ENCODE measurements at places on chromosomes 1 and 21.
A peak's percentile ranks its signal among the peaks of the same experiment; 100 is the strongest.

DNA sequence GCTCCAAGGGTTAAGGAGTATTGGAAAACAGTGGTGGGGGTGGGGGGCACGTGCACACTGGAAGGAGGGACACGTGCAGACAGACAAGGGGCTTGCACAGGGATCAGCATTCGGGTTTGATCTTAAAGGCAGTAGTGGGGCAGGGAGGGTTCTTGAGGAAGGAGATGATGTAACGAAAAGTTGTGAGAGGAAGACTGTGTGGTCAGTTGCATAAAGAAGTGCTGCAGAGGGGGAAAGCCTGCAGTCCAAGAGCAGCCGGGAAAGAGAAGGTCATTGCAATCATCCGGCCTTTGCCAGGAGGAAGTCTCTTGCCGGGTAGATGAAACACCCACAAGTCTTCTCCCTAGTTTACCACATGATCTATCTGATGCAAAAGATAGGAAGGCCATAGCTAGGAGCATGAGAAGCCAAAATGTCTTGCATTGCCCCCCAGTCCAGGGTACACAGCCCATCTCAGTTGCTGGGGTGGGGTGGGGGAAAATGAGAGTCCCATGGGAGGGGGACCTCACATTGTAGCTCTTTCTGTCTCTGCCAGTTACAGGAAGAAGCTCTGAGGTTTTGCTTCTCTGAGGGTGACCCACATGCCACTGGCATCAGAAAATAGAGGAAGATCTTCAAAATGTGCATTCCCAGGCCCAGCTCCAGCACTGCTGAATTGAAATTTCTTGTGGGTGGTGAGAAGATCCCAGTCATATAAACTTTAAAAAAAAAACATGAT, 202.5 kb upstream of the RAB4A start:
- DNase-seq, result no peak

DNA sequence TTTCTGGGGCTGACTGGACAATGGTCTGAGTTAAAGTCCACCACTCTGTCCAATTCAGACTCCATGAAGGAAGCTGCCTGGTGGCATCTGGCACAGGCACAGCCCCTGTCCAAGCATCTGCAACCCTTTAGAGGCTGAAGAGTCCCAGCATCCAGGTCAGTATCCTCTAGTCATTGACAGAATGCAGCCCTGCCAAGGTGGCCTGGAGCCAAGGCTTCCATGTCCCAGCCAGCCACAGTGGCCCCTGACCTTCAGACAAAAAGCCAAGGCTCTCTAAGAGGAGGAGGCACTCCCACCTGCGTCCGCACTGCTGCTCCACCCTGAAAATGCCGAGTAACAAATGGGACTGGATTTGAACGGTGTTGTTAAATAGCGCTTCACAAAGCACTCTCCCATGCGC, 49.4 kb downstream of the KCNN3 start:
- no peak for DNase-seq

DNA sequence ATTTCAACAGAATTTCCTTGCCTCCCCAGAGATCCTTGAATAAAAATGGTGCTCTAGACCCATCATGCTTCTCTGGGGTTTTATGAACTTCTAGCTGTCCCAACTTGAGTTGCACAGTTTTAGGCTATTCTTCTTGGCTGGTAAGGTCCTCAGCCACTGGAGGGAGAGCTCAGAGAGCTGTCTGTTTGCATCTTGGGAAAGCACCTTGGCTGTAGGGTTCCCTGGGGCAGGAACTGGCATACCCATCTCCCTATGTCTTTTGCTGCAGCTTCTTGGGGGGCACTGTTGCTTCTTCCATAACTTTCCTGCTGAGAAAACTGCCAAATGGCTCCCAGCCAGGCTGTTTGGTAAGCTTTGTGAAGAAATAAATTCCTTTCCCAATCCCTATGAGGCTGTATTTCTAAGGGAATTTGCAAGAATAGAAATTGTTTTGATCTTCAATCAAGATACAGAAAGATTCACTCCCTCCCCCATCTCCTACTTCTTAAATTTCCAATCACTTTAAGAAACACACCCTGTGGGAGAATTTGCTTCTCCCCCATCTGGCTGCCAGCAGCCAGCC, 8.2 kb upstream of the FMOD start:
- no peak for DNase-seq

- no peak for DNase-seq
Observed at GRCh38 chr1:3963554-3963953, 63.5 kb upstream of the C1orf174 start.

GRCh38 chr1:44566281-44567046, 107.8 kb downstream of the TMEM53 start:
- no peak for DNase-seq

DNA sequence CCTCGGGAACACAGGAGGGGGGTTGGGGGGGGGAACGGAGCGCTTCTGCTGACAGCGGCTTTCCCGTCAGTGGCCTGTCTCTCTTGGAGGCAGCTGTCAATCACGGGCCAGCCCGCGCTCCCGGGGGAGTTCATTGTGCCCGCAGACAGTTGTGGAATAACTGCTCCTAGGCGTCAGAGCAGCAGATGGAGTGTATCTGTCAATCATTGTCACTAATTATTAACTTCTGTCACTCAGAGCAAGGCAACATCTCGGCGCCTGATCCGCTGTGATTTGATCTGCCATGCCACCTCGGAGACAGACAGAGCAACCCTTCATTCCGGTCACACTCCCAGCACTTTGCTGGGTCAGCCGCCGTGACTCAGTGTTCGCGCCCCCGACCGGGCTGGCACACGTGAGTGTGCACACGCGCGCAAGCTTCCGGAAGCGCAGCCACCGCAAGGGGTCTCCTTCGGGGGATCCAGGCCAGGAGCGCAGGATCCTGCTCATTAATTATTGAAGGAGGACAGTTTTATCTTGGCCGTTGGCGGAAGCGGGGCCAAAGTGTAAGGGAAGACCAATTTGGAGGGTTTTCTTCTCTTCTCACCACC, 75.8 kb downstream of the RRAGC start:
- DNase-seq, result no peak

- DNase-seq, result no peak
Observed at GRCh38 chr21:28159396-28159795, 833.3 kb downstream of the LTN1 start.

DNA sequence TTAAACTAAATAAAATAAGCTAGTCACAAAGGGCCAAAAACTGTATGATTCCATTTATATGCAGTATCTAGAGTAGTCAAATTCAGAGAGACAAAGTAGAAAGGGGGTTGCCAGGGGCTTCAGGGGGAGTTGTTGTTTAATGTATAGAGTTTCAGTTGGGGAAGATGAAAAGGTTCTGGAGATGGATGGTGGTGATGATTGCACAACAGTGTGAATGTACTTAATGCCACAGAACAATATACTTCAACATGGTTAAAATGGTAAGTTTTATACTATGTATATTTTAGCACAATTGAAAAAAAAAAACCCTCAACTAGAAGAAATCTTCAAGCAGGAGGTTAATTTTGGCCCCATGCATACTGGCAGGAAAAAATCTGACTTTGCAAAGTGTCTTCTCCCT, 24.3 kb downstream of the VAV3 start:
- DNase-seq, result no peak

DNA sequence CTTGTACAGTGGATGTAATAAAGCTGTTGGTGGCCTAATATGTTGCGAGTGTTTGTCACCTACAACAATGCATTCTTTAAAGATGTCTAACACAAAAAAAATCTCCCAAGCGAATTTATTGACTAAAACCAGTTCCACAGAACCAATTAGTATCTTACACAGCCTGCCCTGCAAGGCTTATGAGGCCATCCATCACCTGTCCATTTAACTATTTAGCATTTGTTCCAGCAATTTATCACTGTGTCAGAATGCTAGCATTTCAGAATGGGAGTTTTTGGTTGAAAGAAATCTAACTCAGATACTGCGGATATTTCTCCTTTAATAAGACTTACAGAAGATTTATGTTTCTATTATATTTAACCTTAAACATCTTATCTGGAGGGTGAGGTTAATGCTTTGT, 831.1 kb upstream of the PRMT6 start:
- no peak for DNase-seq

GRCh38 chr1:53678507-53678906, 60.5 kb downstream of the GLIS1 start:
- DNase-seq, result no peak

DNA sequence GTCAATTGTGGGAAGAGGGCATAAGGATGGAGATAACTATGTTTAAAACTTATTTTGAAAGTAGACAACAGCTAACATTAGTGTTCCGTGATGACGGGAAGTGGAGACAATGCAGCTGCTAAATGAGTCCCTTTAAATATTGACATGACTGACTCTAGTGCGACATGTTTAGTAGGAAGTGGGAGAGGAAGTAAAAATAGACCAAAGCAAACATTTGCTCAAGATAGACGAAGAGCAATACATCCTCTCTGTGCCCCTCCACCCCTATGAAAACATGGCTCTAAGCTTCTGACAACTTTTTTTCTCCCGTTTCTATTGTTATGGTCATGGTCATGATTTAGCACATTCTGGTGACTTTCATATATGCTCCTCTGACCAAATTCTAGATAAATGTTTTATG, 60.0 kb upstream of the HMCN1 start:
- no peak for DNase-seq

DNA sequence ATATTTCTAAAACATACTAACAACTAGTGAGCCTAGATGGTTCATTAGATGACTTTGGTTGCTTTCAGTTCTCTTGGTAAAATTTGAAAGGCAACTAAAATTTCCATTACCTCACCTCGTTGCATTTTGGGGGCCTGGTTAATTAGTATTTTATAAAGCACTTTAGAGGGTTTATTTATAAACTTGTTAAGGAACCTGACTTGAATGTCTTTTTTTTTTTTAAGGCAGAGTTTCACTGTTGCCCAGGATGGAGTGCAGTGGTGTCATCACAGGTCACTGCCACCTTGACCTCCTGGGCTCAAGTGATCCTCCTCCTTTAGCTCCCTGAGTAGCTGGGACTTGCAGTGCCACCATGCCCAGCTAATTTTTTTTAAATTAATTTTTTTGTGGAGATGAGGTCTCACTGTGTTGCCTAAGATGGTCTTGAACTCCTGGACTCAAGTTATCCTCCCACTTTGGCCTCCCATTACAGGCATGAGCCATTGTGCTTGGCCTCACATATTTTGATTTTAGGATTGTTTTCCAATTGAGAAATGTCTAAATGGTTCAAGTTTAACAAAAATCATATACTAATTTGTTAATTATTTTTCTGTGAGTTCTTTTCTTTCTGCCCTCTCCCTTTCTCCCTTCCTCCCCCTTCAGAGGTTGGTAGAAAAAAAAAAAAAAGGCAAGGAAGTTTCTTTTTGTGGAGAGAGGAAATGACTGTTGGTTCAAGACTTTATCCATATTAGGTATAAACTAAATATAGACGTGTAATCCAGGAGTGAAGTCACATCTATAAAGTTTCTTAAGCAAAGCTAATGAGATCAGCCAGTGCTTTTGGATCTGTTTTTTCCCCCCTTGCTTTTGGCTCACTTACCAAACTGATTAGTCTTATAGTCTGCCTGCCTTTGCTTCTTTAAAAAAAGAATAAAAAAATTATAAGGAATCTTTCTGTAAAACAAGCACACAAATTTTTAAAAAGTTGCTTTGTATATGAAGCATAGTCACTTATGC, 24.7 kb downstream of the CLIC4 start:
- no peak for DNase-seq

GRCh38 chr1:36238433-36238832, 14.2 kb downstream of the THRAP3 start:
- no peak for DNase-seq

DNA sequence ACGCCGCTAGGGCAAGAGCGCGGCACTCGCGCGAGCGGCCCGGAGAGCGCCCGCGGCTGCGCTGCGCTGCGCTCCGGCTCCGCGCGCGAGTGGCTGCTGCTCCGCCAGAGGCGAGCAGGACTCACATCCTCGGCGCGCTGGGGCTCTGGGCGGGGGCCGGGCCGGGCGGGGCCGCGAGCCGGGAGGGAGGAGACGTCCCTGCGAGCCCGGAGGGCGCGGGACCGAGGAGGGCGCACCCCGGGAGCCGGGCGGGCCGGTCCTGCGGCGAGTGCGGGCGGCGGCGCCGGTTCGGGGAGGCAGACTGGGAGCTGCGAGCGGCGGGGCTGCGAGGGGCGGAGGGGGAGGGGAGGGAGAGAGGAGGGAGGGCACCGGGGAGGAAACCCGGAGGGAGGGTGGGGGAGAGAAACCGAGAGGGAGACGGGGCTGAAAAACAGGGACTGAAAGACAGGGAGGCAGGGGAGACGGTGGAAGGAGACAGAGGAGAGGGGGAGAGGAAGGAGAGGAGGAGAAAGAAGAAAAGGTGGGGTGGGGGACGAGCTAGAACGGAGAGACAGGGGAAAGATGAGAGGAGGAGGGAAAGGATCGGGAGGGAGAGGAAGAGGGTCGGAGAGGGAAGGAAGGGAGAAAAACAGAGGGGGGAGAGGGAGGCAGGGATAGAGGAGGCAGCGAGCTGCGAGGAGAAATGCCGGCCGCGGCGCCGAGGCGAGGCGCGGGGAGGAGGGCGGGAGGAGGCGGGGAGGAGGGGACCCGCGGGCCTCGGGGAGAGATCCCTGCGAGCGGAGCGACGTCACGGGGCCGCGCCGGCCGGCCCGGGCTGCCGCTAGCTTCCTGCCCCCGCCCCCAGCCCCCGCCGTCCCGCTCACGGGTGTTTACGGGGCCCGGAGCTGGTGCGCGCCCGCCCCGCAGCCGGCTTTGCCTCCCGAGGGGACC, at the start of gene CAMK2N1:
CAMK2N1 (minus strand) TSS at position 684 of the 930 bp plus-strand sequence. CDS start 831 bp downstream, outside the sequence.
- DNase-seq, result peak; percentile 25

DNA sequence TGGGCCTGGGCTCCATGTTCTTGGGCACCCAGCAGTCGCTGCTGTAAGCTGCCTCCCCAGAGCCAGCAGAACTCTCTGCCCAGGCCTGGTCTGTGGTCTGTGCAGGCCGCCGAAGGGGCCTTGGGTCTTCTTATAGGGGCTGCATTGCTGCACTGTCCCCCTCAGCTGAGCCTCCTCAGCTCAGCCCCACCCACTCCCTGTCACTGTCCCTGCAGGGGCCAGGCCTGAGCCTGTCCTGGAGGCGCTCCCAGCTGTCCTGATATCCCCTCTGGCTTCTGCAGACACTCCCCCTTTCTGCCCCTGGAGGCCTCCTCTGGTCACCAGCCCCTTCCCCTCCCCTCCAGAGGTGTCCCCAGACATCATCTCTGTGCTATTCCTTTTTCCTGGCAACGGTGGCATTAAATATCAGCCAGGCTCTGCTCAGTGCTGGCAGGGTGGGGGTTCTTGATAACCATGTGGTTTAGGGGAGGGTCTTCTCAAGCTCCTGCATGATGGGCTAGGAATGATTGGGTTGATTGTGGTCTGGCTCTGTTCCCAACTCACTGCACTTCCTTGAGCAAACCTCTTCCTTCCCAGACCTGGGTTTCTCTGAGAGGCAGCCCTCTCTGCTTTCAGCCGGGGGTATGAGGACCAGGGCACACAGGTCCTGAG, 3.7 kb upstream of the FOXO6 start:
- no peak for DNase-seq

DNA sequence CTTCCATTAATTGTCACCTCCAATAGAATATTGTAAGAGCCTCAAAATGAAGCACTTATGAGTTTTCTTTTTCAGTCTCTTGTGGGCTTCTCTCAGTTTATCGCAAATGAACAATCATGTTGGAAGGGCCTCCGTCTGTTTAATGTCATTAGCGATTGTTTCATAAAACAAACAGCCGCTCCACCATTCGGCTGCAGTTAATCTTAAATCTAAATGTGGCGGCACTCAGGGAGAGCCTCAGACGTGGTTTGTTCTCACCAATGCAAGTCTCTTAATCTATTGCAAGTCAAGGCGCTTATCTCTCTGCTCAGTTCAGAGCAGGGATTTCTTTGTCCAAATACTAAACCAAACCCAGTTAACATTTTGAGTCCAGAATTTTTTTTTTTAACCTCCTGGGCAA, 34.9 kb upstream of the ESRRG start:
- no peak for DNase-seq

GRCh38 chr1:33335020-33335419, 14.1 kb upstream of the A3GALT2 start:
- DNase-seq, result no peak

- no peak for DNase-seq
Observed at GRCh38 chr1:69777971-69778370, 210.2 kb downstream of the LRRC7 start.

All from stimulated activated CD8-positive, alpha-beta memory T cell treated with anti-CD3 and anti-CD28 coated beads, Interleukin-15, amount 100 ng/mL, for 4 hours (primary cell).